Upper lobe of left lung (tissue), 6 donors: ENCODE measurements at places on chromosomes 2 and 18.

- peak; percentile 76 for DNase-seq
These were observed 21.1 kb upstream of the LYPD6B start for GRCh38 chr2:149017116-149017985.

DNA sequence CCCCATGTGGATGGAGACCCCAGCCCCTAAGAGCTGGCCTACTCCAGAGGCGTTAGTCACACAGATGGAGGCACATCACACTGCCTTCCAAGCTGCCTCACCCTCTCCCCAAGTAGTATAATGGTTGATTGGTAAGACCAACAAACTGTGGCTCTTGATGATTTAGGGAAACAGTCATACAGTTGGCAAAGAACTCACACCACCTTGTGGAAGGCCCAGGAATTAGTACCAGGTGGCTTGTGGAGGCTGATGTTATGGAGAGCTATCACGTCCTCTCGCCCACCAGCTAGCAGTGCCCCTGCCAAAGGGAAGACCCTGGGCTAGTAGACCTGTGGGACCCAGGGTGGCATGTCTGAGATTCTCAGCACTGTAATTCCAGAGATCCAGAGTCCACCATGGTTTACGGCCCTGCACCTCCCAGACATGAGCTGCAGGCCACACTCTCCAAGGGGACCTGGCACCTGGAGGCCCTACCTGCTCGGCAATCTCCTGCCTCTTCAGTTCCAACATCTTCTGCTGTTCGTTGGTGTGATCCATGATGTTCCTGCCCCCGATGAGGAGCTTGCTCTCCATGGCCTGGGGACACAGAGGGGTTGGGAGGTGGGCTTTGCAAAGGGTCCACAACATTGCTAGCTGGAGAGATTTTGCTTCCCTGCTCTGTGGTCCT, 26.3 kb downstream of the KIF3C start:
- DNase-seq: no peak

DNA sequence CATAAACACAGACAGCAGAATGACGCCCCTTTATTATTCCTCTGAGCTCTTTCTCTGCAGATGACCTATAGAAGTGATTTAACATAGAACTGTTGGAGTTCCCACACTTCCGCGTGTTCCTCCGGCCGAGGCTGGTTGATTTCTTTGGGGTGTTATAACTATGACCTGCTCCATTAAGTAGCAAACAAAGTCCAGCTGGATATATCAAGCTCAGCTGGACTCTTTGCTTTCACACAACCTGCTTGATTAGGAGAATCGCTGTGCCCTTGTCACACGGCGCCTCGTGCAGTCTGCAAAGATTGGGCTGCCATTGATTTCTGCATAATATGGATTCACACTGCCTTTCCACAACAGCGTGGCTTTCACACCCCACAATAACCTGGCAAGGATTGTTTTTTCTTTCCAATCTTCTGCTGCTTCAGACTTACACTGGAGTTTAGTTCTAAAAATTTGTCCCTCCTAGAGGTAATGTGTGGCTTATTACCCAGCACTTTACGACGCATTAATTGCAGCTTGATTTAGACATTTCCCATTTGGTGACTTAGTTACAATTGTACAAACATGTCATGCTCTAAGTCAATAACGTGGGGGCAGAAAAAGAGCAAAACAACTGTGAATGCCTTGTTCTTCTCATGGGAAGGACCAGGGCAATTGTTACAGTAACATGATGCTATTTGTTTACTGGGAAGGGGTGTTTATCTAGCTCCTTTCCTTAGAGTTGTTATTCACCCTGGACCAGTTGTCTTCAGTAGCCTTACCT, 485.7 kb downstream of the TXNL1 start:
- DNase-seq: no peak

DNA sequence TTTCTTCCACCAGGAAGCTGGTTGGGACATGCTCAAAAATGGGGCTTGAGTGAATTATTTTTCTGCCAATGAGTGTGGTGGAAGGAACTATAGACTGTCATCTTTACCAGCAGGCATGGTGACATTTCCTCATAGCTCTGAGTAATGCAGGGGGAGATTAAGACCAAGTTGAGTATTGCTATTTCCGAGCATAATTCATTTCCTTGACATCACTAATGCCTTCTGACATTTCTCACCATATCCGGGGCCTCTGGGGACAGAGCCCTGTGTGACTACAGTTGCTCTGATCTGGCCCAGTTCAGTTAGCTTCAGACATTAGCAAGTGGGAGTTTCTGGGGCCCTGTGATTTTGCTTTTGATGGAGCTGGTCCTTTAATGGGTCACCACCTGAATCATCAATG, 410.4 kb downstream of the MEIS1 start:
- DNase-seq: no peak

DNA sequence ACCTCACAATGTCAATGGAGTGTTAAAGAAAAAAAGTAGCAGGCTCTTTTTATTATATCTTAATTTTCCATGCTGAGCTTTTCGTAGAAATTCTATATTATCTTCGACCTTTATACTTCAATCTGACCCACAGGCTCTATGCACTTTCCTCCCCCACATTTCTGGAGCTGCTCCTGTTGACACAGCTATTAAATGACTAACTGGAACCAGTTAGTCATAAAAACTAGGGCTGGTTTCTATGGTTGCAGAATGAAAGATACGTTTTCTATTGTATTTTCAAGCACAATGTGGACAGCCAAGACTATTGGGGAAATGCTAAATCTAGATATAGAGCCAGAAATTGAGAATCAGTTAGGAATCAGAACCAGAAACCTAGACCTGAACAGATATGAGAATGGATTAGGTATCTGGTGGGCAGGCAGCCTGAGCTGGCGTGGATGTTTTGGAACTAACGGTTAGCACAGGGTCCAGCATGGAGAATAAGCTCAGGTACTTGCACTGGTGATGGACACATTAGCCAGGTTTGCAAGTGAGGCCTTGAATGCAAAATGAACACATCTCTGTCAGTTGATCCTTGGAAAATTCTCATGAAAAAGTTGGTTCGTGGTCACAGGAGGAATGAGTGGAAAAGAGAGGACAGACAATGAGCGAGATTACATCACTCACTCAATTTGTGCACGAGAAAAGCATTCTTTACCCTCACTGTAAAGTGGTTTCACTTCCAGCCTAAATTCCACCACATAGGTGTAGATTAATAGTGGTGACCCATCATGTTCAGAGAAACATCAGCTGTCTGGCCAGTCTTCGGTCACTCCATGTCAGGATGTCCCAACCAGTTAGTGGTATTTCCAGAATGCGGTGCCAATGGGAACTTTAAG, 144.6 kb upstream of the EPHA4 start:
- DNase-seq: no peak

GRCh38 chr18:48782381-48782861, 168.3 kb downstream of the SMAD7 start:
- no peak for DNase-seq

DNA sequence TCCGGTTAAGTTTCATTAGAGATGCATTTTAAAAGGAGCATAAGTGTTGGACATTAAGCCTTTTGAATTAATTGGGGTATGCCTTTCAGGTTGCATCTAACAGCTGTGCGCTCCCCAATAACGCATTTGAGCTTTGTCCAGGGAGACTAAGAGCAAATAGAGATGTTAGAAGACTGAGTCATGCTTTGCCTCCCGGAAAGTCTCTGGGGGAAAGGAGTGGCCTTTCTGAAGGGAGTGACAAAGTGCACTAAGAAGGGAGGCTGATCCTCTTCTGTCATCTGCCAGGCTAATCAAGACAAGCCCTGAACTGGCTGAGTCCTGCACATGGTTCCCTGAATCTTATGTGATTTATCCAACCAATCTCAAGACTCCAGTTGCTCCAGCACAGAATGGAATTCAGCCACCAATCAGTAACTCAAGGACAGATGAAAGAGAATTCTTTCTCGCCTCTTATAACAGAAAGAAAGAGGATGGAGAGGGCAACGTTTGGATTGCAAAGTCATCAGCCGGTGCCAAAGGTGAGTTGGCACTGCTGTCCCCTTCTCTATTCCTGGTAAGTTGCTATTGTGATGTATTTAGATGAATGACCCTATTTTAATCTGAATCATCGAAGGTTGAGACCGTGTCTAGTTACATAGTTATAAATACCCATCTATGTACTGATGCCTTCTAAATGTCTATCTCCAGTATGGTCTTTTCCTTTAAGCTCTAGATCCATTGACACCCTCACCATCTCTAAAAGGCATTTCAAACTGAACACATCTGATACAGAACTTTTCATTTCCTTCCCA, 12.1 kb downstream of the TTL start:
- DNase-seq: no peak

DNA sequence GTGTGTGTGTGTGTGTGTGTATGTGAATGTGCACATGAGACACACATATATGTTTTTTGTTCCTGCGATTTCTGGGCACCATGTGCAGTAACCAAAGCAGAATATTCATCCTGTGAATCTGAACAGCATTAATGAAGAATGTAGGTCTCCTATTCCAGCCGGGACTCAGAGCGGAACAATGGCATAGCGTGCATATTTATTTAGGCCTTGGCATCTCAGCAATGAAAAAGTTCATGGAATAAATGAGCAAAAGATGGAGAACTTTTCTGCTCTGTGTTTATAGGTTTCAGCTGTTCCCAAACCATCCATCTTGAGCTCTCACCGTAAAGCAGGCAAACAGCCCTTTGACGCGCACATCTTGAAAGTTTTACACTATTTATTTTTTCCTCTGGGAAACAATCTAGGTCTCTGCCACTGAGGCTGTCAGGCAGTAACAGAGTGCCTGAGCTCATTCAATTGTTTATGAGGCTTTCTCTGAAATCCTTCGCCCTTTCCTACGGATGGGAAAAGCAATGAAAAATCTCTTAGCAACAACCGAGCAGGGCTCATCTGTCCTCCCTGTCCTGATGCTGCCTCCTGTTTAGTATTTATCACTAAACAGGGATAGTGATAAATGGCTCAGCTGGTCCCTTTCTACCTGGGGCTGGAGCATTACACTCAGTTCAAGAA, 146.2 kb upstream of the MSH6 start:
- DNase-seq: no peak

GRCh38 chr18:69597561-69597960, 196.9 kb downstream of the DOK6 start:
- DNase-seq: no peak

DNA sequence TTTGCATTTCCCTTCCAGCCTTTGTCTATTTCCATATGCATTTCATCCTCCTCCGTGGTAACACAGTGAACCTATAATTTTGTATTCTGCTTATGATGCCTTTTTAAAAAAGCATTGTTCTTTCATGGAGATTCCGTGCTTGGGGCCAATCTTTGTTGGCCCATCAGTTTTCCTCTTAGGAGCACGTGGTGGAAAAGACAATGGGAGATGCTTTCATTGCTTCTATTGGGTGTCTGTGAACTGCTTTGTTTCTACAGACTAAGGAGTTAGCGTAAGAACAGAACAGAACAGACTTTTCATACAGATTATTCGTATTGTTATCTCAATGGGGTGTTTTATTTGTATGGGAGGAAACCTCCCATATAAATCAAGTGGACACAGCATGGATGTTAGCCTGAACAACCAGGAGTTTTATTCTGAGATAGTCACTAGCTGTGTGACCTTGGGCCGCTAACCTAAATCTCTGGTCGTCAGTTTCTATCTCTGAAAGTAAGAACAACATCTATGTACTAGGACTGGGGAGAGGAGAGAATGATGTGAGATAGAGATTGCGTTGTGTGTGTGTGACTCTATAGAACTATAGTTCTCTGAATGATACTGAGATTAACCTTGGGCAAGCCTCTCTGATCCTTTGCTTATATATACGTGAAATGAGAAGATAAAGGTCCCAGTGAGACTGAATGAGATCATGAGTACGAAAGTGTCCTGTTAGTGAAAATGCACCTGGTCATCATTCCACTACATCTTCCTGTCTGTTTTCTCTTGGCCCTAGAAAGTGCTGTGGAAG, 22.9 kb upstream of the YWHAQ start:
- DNase-seq: no peak

- DNase-seq: no peak
These were observed 376.9 kb downstream of the DLGAP1 start for GRCh38 chr18:4078246-4078645.

DNA sequence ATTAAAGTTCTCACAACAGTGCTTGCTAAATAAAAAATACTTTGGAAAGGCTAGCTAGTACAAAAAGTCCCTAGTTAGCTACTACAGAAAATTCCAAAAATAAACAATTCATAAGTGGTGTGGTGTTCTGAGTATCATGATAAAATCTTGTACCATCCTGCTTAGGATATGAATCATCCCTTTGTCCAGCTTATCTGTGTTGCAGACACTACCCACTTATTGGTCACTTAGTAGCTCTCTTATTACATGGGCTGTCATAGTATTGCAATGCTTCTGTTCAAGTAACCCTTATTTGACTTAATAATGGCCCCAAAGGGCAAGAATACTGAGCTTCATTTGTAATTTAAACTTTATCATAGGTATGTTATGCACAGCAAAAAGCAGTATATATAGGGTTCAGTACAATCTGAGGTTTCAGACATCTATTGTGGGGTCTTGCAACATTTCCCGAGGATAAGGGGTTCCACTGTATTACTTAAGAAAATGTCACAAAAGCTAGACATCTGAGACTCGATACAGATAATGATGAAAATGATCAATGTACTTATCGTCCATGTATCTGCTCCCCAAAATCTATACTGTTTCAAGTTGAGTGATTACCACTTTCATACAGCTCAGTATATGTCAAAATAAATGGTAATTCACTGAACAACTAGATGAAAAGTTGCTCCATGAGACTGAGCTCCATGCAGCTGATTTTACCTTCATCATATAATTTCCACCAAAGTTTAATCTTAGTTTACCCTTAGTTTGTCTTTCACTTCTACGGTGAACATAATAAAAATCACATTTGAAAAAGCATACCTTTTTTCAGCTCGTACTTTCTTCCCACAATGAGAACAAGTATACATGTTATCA, 93.8 kb downstream of the C2orf74 start:
- DNase-seq: no peak

- no peak for DNase-seq
These were observed 297.0 kb upstream of the GULP1 start for GRCh38 chr2:187994464-187995331.

- DNase-seq: no peak
These were observed 190.4 kb upstream of the STK17B start for GRCh38 chr2:196361606-196362326.

- no peak for DNase-seq
These were observed 36.3 kb downstream of the NRXN1 start for GRCh38 chr2:50995610-50996009.

GRCh38 chr2:25213229-25213628, 44.8 kb upstream of the POMC start:
- no peak for DNase-seq

DNA sequence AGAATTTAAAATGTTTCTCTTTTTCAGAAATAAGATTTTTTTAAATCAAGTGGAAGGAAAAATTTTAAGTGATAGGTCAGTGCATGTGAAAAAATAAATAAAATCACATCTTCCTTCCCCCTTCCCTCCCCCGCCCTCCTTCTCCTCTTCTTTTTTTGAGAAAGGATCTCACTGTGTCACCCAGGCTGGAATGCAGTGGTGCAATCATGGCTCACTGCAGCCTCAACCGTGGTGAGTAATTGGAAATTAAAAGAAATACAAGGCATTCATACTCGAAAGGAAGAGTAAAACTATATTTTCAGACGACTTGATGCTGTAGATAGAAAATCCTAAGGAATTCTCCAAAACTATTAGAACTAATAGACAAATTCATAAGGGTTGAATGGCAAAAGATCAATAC, 16.9 kb upstream of the CRACDL start:
- DNase-seq: no peak

GRCh38 chr2:48519593-48519992, 10.4 kb upstream of the STON1 start:
- DNase-seq: no peak
